ENCODE measurements at places on chromosomes 5 and 9. TPM values are rescaled to one million over a fixed set of nuclear protein-coding genes. Genes with fewer than 3 reads are reported as not detected.

DNA sequence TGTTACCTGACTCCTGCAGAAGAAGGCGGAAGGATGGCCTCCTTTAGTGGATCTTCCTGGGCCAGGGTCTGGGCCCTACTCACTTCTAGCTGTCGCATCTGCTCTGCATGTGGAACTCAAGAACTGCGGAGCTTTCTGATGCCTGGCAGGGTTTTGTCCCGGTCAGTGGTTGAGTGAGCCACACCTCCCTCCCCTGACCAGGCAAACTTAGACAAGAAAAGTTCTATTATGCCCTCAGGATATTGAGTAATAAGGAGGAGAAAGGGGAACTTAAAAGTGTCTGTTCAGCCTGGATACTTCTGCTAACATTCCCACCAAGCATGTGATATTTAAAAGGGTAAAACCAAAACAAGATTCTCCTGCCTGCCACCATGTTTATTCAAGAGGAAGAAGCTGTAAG, at the start of gene FYB1:
FYB1 (minus strand) TSS at position 127 of the 400 bp plus-strand sequence. CDS start 16,603 bp downstream, outside the sequence.
- no peak within 1 kb of the TSS for H3K4me3 ChIP-seq
- peak; percentile 52 for DNase-seq
- H3K4me1 ChIP-seq: no peaks in the 10 kb centered on the region
- no peaks in the 10 kb centered on the region for H3K27me3 ChIP-seq

Gene TCF7
- total RNA-seq: 32.2 TPM

- H3K4me1 ChIP-seq: no peaks in the 10 kb centered on the region
- H3K27me3 ChIP-seq: no peaks in the 10 kb centered on the region
- H3K36me3 ChIP-seq: no peaks in the 10 kb centered on the region
- H3K27ac ChIP-seq: no peak overlapping the region
- DNase-seq: no peak
These were observed 338.5 kb downstream of the PLK2 start for GRCh38 chr5:58121391-58121790.

Gene SMIM33
- 0.40 TPM for total RNA-seq

- no peaks in the 10 kb centered on the region for H3K27me3 ChIP-seq
- no peaks in the 10 kb centered on the region for H3K4me1 ChIP-seq
- H3K27ac ChIP-seq: peak within 1 kb of the TSS; percentile 10
- H3K36me3 ChIP-seq: no peaks in the 10 kb centered on the region
- DNase-seq: no peak
These were observed at the start of gene C9orf50 for GRCh38 chr9:129620669-129621295. C9orf50 (minus strand) TSS chr9:129621101; CDS start chr9:129620574, 527 bp downstream.

Gene SHOC1
- total RNA-seq: not detected

DNA sequence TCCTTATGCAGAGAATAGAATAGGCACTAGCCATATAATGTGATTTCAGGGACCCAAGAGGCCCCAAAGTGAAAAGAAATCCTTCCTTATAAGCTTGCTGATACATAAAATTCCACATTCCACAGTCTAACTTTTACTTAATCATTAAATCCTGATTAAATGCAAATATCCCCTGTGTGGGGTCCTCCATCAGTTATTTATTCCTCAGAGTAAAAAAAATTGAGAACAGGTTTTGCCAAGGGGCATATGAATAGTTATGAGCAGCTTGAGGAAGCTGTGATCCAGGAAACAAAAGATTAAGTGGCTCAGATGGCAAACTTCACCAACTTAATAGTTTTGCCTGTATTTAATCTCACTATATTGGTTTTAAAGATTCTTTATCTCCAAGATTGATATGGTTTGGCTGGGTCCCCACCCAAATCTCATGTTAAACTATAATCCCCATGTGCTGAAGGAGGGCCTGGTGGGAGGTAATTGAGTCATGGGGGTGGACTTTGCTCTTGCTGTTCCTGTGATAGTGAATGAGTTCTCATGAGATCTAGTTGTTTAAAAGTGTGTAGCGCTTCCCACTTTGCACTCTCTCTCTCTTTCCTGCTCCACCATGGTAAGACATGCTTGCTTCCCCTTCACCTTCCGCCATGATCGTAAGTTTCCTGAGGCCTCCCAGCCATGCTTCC, 324.9 kb downstream of the NPR3 start:
- H3K4me3 ChIP-seq: no peak overlapping the region
- no peaks in the 10 kb centered on the region for H3K27me3 ChIP-seq
- no peak overlapping the region for H3K27ac ChIP-seq
- no peaks in the 10 kb centered on the region for H3K4me1 ChIP-seq

Gene AHRR
- total RNA-seq: 3.1 TPM

All from Peyer's patch (tissue), 4 donors.